ENCODE measurements at places on chromosomes 5 and 9. TPM values are rescaled to one million over a fixed set of nuclear protein-coding genes. Genes with fewer than 3 reads are reported as not detected.

COL5A1 gene
- total RNA-seq: 258 TPM

MED22 gene
- total RNA-seq: 13.0 TPM

CDH18 gene
- total RNA-seq: 12.0 TPM

PCA3 gene
- total RNA-seq: not detected

SECISBP2 gene
- 42.8 TPM for total RNA-seq

FOXD1 gene
- 0.52 TPM for total RNA-seq

PTPN3 gene
- total RNA-seq: 7.8 TPM

LCP2 gene
- 6.8 TPM for total RNA-seq

CDX1 gene
- not detected for total RNA-seq

IPO11 gene
- total RNA-seq: 30.3 TPM

IL33 gene
- total RNA-seq: 14.6 TPM

CDKN2B gene
- total RNA-seq: not detected

OTP gene
- not detected for total RNA-seq

CCNI2 gene
- total RNA-seq: not detected

PPP2R2B gene
- 4.7 TPM for total RNA-seq

SLIT3 gene
- total RNA-seq: 7.8 TPM

SLC25A25 gene
- total RNA-seq: 13.0 TPM

TNC gene
- 30.8 TPM for total RNA-seq

GMCL2 gene
- not detected for total RNA-seq

OXCT1 gene
- 12.5 TPM for total RNA-seq

BARX1 gene
- total RNA-seq: not detected

OR13D1 gene
- not detected for total RNA-seq

FAM120A gene
- total RNA-seq: 111 TPM

SV2C gene
- under 0.01 TPM for total RNA-seq

THG1L gene
- total RNA-seq: 31.3 TPM

ARL14EPL gene
- not detected for total RNA-seq

EMB gene
- 3.7 TPM for total RNA-seq

TLX3 gene
- total RNA-seq: not detected

RASEF gene
- under 0.01 TPM for total RNA-seq

SHOC1 gene
- not detected for total RNA-seq

PCDHB2 gene
- 2.6 TPM for total RNA-seq

MXD3 gene
- total RNA-seq: 5.7 TPM

INSL4 gene
- not detected for total RNA-seq

FBLL1 gene
- 0.52 TPM for total RNA-seq

KIAA0825 gene
- total RNA-seq: 5.2 TPM

PPP3R2 gene
- not detected for total RNA-seq

CFAP77 gene
- not detected for total RNA-seq

SLC1A3 gene
- 27.1 TPM for total RNA-seq

SCGB3A2 gene
- total RNA-seq: not detected
